Epithelial cell of prostate (primary cell): ENCODE measurements at places on chromosomes 2 and 18.

DNA sequence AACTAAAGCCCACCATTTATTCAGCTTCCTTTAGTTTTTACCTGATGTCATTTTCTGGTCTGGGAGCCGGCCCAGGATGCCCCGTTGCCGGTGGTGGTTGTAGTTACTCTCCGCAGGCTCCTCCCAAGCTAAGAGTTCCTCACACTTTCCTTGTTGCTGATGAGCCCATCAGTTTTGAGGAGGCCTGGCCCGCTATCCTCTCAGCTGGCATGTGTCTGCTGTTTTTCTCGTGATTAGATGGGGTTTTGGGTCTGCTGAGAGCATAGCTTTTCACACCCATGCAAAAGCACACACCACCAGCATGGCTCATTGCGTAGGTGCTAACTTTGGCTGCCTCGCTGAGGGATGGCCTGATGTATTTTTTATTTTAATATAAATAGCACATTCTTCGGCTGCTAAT lies 72.1 kb downstream of the PSMG2 start:
- no peak for DNase-seq

- no peak for DNase-seq
Observed at GRCh38 chr2:176174382-176174823, 14.1 kb upstream of the HOXD1 start.

GRCh38 chr2:199778655-199779054 lies 72.3 kb downstream of the FTCDNL1 start:
- no peak for DNase-seq

DNA sequence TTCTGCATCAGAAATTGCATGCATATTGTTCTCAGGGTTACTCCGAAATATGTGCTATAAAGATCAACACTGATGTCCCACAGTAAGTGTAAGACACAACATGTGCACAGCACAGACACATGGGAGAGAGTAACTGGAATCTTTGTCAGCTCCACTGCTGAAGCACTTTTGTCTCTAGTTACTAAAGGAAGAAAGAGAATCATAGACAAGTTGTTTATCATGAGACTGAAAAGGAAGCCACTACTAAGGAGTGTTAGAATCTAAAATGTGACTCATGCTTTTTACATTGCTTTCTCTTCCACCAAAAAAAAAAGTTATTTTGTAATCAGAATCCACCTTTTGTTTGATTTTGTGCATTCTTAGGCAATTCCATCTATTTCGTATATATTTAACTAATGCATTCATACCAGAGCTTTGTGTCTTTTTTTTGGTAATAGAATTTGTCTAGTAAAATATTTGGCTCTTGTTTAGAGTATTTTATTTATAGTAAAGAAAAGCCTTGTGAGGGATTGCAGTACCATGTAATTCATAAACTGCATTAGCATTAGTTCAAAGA lies 502.4 kb downstream of the FBXO15 start:
- no peak for DNase-seq

GRCh38 chr2:10956006-10956790 lies 44.5 kb downstream of the KCNF1 start:
- DNase-seq, result no peak

DNA sequence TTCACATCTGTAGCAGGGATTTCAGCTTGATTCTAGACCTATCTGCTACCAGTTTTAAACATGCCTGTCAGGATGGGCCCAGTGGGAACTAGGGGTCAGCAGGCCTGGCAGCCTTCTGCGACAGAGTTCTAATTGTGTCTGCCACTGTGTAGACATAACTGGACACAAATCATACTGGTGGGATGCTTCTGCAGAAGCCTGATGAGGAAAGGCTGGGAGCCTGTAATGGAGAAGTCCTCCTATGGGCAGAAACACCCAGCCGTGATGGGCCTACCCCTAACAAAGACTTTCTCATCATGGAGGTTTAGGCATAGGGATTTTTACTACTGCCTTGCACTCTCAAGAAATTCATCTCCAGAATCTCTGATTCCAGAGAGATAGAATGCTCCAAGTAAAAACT lies 166.9 kb downstream of the PDE11A start:
- no peak for DNase-seq

- DNase-seq, result no peak
Observed at GRCh38 chr2:120424274-120424796, 78.4 kb downstream of the INHBB start.

DNA sequence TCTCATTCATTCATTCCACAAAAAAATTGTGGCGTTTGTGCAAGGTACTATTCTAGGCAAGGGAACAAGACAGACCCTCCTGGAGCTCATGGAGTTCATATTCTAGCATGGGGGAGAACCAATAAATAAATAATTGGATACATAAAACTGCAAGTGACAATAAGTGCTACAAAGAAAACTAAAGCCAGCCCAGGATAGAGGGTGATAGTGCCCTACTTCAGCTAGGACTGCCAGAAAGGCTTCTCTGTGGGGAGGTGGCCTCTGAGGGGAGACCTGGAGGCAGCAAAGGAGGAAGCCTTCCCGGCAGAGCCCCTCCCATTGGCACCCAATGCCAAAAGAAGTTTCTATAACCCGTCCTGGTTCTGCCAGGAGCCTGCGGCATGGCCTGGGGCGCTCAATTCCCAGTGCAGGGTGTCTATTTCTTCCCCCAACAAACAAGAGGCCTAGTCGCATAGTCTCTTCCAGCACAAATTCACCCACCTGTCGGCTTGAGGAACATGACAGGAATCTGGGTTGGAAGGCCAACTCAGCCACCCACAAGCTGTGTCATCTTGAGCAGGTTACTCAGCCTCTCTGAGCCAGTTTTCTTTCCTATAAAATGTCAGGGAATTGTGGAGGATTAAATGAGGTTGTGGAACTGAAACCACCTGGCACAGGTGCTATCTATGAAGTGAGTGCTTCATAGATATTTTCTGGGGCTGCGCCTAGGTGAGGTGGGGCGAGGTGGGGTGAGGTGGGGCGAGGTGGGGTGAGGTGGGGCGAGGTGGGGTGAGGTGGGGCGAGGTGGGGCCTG lies 94.3 kb downstream of the ZFP36L2 start:
- no peak for DNase-seq

DNA sequence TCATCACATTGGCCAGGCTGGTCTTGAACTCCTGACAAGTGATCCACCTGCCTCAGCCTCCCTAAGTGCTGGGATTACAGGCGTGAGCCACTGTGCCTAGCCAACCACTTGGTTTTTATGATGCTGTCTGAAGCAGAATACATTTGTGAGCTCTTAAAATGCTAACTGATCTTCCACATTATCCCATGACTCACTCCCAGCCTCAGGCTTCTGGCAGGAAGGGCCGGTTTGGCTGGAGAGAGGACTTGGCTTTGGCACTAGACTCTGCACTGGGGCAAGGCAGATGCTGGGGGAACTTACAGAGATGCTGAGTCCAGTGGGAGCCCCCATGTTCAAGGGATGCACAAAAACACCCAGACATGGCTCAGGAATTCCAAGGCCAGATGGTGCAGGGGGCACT lies 40.5 kb upstream of the SH3BP4 start:
- peak; percentile 60 for DNase-seq

DNA sequence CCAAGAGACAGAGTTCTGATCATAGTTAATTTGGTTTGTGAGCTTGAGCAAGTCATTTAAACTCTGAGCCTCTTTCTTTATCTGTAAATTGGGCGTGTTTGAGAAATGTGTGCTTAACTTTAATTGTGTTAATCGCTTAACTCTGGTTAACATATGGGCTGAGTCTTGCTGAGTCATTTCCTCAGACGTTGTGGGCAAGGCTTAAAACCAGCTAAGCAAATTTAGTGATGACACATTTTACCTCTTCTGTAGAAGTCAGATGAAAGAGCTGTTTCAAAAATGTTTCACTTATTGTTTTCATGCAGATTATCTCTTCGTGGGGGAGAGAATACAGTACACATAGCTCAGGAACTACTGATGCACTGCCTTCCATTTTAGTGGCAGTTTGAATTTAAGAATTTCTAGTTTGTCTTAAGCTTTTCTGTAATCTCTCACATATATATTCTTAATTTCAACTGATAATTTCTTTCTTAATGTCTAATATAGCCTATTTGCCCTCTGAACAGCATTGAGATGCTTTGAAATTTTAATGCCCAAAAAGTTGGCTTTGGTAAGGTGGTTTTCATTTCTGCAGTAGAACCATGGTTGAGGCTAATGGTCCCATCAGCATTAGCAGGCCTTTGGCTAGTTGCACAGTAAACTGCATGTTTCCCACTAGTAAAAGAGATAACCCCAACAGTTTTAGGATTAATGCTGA lies 34.9 kb downstream of the RAB10 start:
- peak; percentile 61 for DNase-seq

DNA sequence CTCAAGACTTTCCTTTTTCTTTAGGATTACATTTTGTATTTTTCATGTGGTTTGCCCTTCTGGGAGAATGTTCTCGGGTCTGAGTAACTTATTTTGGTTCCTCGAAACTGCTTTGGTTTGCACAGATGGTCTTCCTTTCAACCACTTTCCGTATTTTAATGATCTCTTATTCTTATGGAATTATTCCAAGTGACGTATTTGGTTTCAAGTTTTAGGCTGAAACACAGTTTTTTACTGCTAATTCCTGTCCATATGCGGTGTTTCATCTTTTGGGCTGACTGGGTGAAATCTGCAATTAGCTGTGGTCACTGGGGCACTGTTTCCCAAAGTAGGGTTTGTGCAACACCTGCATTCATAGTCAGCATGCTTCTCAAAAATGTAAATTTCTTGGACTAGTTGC lies 122.7 kb downstream of the CAPN13 start:
- DNase-seq, result no peak

DNA sequence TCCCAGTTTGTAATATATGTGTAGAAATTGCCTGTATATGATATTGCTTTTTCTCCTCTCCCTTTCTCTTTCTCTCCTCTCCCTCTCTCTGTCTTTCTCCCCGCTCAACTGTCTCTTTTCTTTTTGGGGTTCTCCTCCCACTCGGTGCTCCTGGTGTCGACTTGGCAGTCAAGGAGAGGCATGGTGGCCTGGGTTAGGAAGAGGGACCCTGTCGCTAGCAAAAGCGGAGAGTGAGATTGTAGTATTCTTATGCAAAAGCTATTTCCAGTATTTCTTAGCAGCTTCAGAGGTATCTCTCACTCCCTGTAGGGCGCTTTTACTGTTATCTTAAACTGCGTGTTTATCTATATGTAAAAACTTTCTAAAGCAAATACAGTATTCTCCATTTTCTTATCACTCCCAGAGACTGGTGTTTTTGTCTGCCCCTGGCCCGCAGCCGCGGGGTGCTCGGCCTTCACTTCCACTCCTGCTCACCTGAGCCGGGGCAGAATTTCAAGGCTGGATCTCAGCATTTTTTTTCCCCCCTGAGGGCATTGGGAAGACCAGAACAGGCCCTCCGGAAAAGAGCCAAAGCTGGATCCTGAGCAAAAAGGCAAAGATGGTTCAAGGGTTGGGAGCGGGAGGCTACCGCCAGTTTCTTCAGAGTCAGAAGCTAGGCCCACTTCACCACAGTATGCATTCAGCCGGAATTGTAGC lies 4.3 kb downstream of the SIX3 start:
- no peak for DNase-seq

- DNase-seq, result no peak
Observed at GRCh38 chr2:10549195-10549594, 101.1 kb upstream of the ODC1 start.

- no peak for DNase-seq
Observed at GRCh38 chr18:8763611-8764010, 58.3 kb downstream of the MTCL1 start.

GRCh38 chr2:15557887-15558311 lies 3.2 kb downstream of the NBAS start:
- no peak for DNase-seq

DNA sequence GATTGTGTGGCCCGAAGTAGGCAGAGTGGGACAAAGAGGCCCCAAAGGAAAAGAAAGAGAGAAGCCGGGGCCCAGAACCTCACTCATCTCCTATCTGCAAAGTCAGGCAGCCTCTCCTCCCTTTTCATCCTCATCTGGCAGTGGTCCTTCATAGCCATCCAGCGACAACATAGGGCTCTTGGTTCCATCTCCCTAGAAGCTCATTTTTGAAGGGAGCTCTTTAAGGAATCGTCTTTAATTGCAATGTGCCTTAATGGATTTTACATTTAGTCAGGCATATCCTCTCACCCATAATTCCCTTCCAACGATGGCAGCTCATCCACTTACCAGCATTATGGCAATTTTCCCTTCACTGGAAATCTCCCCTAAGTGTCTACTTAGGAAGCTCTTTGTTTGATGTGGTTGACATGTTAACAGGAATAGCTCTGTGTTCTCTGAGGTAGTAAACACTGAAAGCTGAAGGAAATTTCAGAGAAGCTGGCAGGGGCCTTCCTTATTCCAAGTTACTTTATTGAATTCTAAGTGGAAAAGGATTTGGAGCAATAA lies 780.6 kb downstream of the TSN start:
- no peak for DNase-seq

GRCh38 chr2:238942726-238943300 lies 94.9 kb downstream of the TWIST2 start:
- DNase-seq, result no peak

DNA sequence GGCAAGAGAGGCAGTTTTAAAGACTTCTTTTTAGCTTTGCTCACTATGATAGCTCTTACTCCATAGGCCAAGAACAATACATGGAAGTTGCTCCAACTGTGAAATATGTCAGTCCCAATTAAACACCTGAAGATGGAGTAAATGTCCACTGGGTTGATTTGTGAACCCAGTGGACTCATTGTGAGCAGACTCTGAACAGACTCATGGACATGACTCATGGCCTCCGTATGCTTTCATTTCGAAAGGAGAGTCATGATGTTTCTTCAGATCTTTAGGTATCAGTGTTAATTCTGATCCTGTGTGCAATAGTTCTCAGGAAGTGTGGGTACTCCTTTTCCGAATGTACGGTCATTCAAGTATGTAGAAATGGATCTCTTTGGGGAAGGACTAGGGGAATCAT lies 5.4 kb upstream of the CWC22 start:
- peak; percentile 67 for DNase-seq

GRCh38 chr18:61924550-61924949 lies 31.7 kb upstream of the RNF152 start:
- no peak for DNase-seq

DNA sequence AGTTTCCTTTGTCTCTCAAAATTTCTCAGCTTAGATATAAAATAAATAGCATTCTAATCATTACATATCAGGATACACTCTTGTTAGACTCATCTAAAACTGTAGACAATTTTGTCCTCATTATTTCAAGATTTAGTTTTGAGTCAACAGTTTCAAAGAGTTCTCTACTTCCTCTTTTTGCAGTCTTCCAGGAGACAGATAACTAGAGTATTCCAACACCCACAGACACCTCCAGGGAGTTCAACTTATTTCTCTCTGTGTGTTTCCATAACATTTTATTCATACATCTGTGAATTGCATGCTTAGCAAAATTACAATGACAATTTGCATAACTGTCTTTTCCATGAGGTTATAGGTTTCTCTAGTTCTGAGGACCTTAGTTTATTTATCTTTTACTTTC lies 166.6 kb upstream of the HNMT start:
- no peak for DNase-seq

DNA sequence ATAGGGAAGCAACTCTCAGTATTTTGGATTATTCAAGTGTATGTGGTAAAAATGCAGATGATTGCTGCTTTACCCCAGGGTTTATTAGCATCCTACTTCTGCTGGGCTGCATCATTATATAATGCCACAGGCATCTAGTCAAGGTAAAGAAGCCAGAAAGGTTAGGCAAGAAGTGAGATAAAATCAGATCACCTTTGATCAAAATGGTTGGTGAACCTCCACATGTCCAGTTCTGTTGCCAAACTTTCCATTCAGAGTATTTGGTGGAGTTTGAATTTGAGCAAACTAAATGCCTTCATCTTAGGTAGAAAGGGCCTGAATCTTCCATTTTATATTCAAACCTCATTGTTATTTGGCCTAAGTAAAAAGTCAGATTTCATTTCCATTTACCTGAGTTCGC lies 29.7 kb upstream of the NOSTRIN start:
- DNase-seq, result no peak
